Tibial nerve (tissue), 4 donors: ENCODE measurements at places on chromosomes 11 and 22.

DNA sequence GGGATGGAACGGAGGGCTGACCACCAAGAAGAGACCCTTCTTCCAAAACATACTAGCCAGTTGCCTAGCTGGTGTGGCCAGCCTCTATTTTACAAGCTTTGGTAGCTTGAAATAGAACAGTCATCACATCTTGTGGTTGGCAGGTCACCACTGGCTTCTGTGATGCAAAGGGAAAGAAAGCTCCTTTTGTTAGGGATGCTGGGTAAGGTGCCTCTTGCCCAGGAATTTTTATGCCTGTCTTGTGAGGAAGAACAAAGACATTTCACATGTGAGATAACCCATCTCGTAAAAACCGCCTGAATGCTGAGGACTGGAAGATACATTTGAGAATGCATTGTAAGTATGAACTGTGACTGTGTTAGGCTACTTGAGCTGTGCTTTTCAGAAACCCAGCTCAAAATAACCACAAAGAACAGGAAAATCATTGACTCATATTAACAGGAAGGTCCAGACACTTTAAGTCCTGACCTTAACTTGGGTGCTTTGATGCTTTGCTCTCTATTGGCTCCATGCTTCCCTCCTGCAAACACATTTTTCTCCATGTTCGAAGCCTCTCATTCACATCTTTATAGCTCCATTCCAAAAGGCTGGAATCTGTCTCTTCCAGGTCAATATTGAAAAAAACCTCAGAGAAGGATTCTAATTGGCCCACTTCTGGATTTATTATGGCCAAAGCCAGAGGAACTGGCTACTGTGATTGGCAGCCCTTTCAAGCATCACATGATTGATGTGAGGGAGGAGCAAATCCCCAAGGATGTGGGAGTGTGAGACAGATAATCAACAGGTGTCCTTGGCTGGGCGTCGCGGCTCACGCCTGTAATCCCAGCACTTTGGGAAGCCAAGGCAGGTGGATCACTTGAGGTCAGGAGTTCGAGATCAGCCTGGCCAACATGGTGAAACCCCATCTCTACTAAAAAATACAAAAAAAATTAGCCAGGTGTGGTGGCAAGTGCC, 53.9 kb downstream of the MICAL2 start:
- H3K27ac ChIP-seq = peak overlapping the region; percentile 50
- H3K36me3 ChIP-seq = no peaks in the 10 kb centered on the region
- no peaks in the 10 kb centered on the region for H3K4me1 ChIP-seq

DNA sequence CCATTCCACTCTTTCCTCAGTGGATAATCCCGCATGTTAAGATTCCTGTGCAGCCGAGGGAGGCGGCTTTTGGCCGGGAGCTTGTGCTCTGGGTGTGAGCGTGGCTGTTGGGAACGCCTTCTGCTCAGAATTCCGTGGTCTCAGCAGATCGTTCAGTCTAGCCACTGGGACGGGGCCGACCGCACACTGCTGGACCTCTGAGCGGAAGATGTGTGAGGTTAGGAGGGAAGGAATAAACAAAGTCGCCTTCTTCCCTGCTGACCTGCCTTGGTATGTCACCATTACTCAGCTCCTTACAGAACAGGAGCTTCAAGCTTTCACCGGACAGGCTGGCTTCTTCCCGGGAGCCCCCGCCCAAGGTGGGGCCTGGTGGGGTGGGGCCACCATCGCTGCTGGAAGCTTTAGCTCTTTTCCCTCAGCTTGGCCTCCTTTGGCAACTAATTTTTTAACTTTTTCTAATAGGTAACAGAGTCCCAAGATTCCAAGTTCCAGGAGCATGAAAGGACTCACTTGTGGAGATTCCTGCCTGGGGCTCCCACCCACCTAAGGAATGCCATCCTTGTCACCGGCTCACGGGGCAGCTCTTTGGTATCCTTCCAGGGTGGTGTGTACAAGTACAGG, 22.5 kb upstream of the SEPTIN5 start:
- H3K4me3 ChIP-seq = no peak overlapping the region
- no peak for DNase-seq
- H3K27me3 ChIP-seq = no peaks in the 10 kb centered on the region

DNA sequence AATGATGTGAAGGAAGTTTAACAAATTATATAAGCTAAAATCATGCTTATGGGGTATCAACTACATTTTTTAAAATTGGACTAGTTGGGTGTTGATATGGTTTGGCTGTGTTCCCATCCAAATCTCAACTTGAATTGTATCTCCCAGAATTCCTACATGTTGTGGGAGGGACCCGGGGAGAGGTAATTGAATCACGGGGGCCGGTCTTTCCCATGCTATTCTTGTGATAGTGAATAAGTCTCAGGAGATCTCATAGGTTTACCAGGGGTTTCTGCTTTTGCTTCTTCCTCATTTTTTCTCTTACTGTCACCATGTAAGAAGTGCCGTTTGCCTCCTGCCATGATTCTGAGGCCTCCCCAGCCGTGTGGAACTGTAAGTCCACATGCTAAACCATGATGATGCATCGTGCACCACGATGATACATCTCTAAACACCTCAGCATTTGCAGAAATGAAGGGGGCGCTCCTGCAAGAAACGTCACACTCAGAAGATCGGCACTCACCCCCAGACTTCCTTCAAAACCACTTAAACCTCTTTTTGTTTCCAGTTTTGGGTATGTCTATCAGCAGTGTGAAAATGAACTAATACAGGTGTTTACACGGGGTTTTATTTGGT, 340.0 kb downstream of the SHANK2 start:
- no peak overlapping the region for H3K27ac ChIP-seq
- H3K4me3 ChIP-seq = no peak overlapping the region

GRCh38 chr11:126863294-126863997, 137.1 kb downstream of the KIRREL3 start:
- no peak for DNase-seq
- no peak overlapping the region for H3K27ac ChIP-seq
- no peaks in the 10 kb centered on the region for H3K4me1 ChIP-seq
- H3K36me3 ChIP-seq = no peaks in the 10 kb centered on the region

DNA sequence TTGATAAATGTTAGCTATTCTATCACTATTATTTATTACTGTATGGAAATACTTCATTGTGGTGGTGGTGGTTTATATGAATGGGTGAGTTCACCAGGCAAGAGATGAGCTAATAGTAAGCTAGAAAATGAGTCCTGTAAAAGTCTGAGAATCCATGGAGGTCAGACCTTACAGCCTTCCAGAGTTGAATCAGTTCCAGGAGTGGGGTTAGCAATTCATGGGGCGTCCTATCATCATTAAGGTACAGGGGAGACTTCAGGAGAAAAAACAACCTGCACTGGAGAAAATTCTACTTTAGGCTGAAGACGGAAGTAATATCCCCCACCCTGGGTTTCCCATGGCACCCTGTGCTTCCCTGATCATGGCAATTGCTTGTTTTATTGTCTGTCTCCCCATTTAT, 6.5 kb downstream of the SYT13 start:
- H3K27me3 ChIP-seq = no peaks in the 10 kb centered on the region
- H3K36me3 ChIP-seq = no peaks in the 10 kb centered on the region

DNA sequence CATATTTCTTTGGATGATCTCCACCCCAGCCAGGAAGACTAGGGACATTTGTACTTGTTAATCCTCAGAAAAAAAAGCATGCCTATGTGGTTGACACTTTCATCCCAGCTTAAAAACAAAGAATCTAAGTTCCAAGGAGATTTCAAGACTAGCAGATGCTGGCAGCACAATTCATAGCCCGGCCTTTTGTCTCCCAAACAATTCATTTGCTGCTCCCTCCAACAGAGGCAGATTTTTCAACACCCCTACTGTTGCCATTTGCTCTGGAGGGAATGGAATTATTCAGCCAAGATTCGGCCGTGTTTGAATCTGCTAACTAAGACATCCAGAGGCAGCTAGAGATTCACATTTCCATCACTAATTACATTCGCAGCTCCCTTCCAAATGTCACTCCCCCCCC, 15.3 kb downstream of the P2RX3 start:
- H3K4me1 ChIP-seq = no peaks in the 10 kb centered on the region
- H3K27ac ChIP-seq = peak overlapping the region; percentile 23
- H3K4me3 ChIP-seq = no peak overlapping the region

DNA sequence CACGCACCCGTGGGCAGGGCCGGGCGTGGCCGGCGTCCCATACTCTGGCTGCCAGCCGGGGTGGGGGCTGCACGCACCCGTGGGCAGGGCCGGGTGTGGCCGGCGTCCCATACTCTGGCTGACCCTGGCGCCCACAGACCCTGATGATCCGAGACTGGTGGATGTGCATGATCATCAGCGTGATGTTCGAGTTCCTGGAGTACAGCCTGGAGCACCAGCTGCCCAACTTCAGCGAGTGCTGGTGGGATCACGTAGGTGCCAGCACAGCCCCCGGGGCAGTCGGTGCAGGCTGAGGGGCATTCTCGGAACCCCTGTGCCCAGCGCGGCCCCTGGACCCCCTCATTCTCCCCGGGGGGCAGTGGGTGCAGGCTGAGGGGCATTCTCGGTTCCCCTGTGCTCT, 19.0 kb downstream of the RNH1 start:
- H3K4me1 ChIP-seq = no peaks in the 10 kb centered on the region
- H3K27me3 ChIP-seq = no peaks in the 10 kb centered on the region
- no peaks in the 10 kb centered on the region for H3K36me3 ChIP-seq

DNA sequence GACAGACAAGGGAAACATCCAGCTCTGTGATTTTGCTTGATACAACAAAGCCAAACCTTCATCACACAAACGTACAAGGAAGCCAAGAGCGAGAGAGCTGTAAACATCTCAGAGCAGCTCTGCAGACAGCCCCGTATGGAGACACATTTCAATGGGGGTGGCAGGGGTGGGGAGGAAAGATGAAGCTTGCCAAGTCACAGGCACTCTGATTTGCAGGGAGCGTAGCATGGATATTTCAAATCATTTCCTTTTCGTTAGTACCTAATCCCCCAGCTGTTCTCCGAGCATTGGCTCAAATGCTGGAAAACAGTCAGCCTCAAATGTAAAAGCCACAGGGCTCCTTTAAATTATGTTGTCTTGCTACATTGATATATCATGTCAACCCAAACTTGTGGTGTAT, 458.9 kb upstream of the CADM1 start:
- H3K4me1 ChIP-seq = peaks cover 5% of the 10 kb centered on the region
- no peak overlapping the region for H3K4me3 ChIP-seq
- no peak overlapping the region for H3K27ac ChIP-seq
- no peak for DNase-seq

- peaks cover 17% of the 10 kb centered on the region for H3K36me3 ChIP-seq
- no peak for DNase-seq
- no peak overlapping the region for H3K27ac ChIP-seq
- no peaks in the 10 kb centered on the region for H3K27me3 ChIP-seq
These were observed 34.2 kb upstream of the CTTN start for GRCh38 chr11:70364178-70364577.

- H3K27ac ChIP-seq = no peak overlapping the region
- H3K4me1 ChIP-seq = no peaks in the 10 kb centered on the region
- H3K36me3 ChIP-seq = no peaks in the 10 kb centered on the region
- H3K4me3 ChIP-seq = no peak overlapping the region
- H3K27me3 ChIP-seq = no peaks in the 10 kb centered on the region
These were observed 26.4 kb upstream of the LUZP2 start for GRCh38 chr11:24470431-24470830.

- no peaks in the 10 kb centered on the region for H3K36me3 ChIP-seq
- no peak for DNase-seq
- H3K4me1 ChIP-seq = no peaks in the 10 kb centered on the region
- no peak overlapping the region for H3K27ac ChIP-seq
- no peaks in the 10 kb centered on the region for H3K27me3 ChIP-seq
These were observed 24.9 kb downstream of the FDX1 start for GRCh38 chr11:110454609-110455008.

GRCh38 chr22:23113067-23113846, 28.5 kb downstream of the RSPH14 start:
- H3K36me3 ChIP-seq = no peaks in the 10 kb centered on the region
- H3K4me1 ChIP-seq = peaks cover 4% of the 10 kb centered on the region
- H3K27ac ChIP-seq = no peak overlapping the region
- H3K27me3 ChIP-seq = no peaks in the 10 kb centered on the region
- no peak overlapping the region for H3K4me3 ChIP-seq
- no peak for DNase-seq

- DNase-seq = peak; percentile 78
- peak overlapping the region; percentile 97 for H3K4me3 ChIP-seq
- H3K4me1 ChIP-seq = peaks cover 19% of the 10 kb centered on the region
- H3K27me3 ChIP-seq = no peaks in the 10 kb centered on the region
- no peaks in the 10 kb centered on the region for H3K36me3 ChIP-seq
These were observed 1.4 kb downstream of the CTTN start for GRCh38 chr11:70399681-70400112.

GRCh38 chr11:44950031-44950624, 555 bp downstream of the TP53I11 start:
- peaks cover 7% of the 10 kb centered on the region for H3K27me3 ChIP-seq
- H3K36me3 ChIP-seq = no peaks in the 10 kb centered on the region
- peak overlapping the region; percentile 73 for H3K27ac ChIP-seq
- no peak for DNase-seq
- peak overlapping the region; percentile 64 for H3K4me3 ChIP-seq

- H3K36me3 ChIP-seq = no peaks in the 10 kb centered on the region
- H3K4me3 ChIP-seq = no peak overlapping the region
- H3K27ac ChIP-seq = no peak overlapping the region
- peaks cover 12% of the 10 kb centered on the region for H3K4me1 ChIP-seq
These were observed 22.1 kb downstream of the GDPD5 start for GRCh38 chr11:75503531-75504099.

DNA sequence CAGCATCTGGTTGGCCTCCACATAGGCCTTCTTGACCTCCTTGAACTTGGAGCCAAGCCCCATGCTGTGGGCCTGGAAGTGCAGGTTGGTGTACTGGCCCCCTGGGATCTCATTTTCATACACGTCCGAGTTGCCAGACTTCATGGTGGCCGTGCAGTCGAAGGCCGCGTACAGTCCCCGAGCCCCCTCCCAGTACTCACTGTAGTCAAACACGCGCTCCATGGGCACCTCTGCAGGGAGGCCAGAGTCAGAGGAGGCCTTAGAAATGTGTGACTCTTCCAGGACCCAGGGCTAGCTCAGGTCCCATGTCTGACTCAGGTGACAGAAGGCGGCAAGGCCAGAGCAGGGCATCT, 6.7 kb upstream of the LRFN4 start:
- no peak overlapping the region for H3K4me3 ChIP-seq
- DNase-seq = no peak
- no peaks in the 10 kb centered on the region for H3K4me1 ChIP-seq
- H3K27ac ChIP-seq = no peak overlapping the region
- H3K27me3 ChIP-seq = no peaks in the 10 kb centered on the region
- peaks cover 77% of the 10 kb centered on the region for H3K36me3 ChIP-seq

- H3K4me1 ChIP-seq = peaks cover 16% of the 10 kb centered on the region
- no peak overlapping the region for H3K27ac ChIP-seq
- DNase-seq = no peak
- no peaks in the 10 kb centered on the region for H3K27me3 ChIP-seq
- no peaks in the 10 kb centered on the region for H3K36me3 ChIP-seq
- no peak overlapping the region for H3K4me3 ChIP-seq
These were observed 47.5 kb upstream of the C11orf87 start for GRCh38 chr11:109374441-109374840.

- peaks cover 27% of the 10 kb centered on the region for H3K4me1 ChIP-seq
- no peak overlapping the region for H3K27ac ChIP-seq
- no peaks in the 10 kb centered on the region for H3K36me3 ChIP-seq
These were observed 62.8 kb upstream of the PRR5 start for GRCh38 chr22:44638971-44639760.

DNA sequence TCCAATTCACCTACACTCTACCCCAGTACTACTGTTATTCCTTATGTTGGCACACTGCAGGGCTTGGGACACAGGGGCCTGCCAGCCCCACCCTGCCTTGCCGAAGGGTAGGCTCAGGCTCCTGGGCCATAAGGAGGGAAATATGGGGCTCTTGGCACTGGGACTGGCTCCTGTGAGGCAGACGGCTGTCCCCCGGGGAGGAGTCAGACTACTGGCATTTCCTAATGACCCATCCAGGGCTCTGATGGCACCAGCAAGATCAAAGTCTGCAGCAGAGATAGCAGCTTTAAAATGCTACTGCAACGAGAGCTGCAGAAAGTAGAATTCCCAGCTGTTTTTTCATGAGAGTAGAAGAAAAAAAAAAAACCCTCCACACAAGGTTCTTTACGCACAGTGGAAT, 42.2 kb upstream of the CYP2D6 start:
- H3K4me1 ChIP-seq = peaks cover 24% of the 10 kb centered on the region
- no peak overlapping the region for H3K27ac ChIP-seq
- no peak overlapping the region for H3K4me3 ChIP-seq
- H3K27me3 ChIP-seq = no peaks in the 10 kb centered on the region
